ENCODE measurements at places on chromosomes 16 and 17.

GRCh38 chr17:45223539-45224528 is 2.1 kb downstream of the FMNL1 start:
- H3K36me3 ChIP-seq, result peaks cover 37% of the 10 kb centered on the region
- H3K27ac ChIP-seq, result peak overlapping the region; percentile 97
- peaks cover 72% of the 10 kb centered on the region for H3K4me1 ChIP-seq
- peak overlapping the region; percentile 99 for H3K4me3 ChIP-seq
- no peaks in the 10 kb centered on the region for H3K27me3 ChIP-seq

DNA sequence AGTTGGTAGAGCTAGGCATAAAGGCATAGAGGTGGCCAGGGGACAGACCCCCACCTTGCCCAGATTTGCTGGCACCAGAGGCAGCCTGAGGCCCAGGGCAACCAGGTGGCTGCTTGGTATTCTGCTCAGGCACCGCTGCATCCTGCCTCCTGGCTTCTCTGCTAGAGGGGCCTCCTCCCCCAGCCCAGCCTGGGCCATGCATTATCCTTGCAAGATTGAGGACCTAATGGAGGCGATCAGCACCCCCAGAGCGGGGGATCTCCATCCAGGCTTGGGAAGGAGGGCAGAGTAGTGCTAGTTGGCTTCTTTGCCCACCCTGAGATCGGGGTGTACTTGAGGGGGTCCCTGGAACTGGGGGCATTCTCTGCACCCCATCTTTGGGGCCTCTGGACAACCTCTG is 23.8 kb downstream of the CDK5RAP3 start:
- no peak overlapping the region for H3K4me3 ChIP-seq
- peaks cover 4% of the 10 kb centered on the region for H3K27me3 ChIP-seq
- no peak for DNase-seq
- no peaks in the 10 kb centered on the region for H3K36me3 ChIP-seq

DNA sequence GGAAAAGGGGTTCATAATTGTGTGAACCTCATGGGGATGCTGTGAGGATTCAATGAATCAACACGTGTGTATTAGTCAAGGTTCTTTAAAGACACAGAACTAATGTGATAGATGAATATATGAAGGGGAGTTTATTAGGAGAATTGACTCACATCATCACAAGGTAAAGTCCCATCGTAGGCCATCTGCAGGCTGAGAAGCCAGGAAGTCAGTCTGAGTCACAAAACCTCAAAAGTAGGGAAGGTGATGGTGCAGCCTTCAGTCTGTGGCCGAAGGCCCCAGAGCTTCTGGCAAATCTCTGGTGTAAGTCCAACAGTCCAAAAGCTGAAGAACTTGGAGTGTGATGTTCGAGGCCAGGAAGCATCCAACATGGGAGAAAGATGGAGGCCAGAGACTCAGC is 413.4 kb downstream of the CDH13 start:
- H3K4me1 ChIP-seq, result no peaks in the 10 kb centered on the region
- no peak overlapping the region for H3K4me3 ChIP-seq
- H3K27me3 ChIP-seq, result no peaks in the 10 kb centered on the region
- no peak for DNase-seq
- H3K27ac ChIP-seq, result no peak overlapping the region

- peaks cover under 1% of the 10 kb centered on the region for H3K36me3 ChIP-seq
- H3K27me3 ChIP-seq, result peaks cover 10% of the 10 kb centered on the region
- no peak overlapping the region for H3K4me3 ChIP-seq
Measured at GRCh38 chr17:67821871-67822367, 3.4 kb upstream of the BPTF start.

DNA sequence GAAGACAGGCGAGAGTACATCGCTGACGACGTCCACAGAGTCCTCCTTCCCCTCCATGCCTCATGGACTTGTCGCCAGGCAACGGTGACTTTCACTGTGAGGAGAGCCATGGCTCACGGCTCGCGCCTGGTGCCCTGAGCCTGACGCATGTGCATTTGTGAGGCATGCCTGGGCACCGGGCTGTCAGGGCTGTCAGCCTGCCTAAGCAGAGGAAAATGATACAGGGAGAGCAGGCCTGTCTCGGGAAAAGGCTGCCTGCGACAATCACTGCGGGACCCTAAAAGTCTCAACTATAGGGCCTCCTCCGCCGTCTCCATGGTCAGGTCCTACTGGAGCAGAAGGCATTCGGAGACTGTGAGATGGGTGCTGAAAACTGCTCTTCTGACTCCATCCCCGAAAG is 135.5 kb upstream of the WSB1 start:
- no peaks in the 10 kb centered on the region for H3K36me3 ChIP-seq
- DNase-seq, result no peak
- no peak overlapping the region for H3K4me3 ChIP-seq
- no peak overlapping the region for H3K27ac ChIP-seq
- no peaks in the 10 kb centered on the region for H3K4me1 ChIP-seq

DNA sequence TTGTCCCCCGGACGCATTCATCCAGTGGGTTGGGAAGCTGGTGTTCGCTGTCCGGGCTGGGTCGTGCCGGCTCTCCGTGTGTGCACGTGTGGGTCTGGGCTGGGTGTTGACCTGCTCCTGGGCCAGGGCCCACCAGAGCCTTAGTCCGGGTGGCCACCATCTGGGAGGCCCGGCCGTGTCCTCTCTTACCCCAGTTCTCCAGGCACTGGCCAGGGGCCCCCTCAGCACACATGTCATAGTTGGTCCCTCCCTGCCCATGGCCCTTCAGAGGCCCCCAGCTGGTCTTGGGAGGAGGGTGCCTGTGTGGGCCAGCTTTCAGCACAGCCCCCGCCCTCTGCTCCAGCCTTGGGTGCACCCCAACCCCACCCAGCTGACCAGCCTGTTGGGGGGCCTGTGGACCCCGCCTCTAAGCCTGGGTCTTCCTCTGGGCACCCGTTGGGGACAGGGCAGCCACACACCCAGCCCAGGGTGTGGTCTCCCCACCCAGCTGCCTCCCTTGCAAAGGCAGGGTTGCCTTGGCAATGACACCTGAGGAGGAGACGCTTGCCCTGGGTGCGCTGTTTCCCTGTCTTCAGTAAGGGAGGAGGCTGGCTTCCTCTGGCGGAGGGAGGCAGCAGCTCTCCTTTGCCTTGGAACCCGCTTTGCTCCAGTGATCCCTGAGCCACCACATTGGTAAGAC is 77.4 kb downstream of the JPH3 start:
- no peaks in the 10 kb centered on the region for H3K36me3 ChIP-seq
- no peak overlapping the region for H3K27ac ChIP-seq
- peaks cover 12% of the 10 kb centered on the region for H3K4me1 ChIP-seq

DNA sequence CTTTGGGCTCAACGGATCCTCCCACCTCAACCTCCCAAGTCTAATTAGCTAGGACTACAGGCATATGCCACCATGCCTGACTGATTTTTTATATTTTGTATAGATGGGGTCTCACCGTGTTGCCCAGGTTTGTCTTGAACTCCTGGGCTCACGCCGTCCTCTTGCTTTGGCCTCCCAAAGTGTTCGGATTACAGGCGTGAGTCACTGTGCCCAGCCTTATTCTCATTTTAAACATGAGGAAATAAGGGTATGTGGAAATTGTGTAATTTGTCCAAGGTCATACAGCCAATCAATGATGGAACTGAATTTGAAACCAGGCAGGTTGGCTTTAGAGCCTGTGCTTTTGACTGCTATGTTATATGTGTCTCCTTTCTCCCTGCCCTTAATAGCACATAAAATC is 27.4 kb upstream of the AQP8 start:
- no peak overlapping the region for H3K27ac ChIP-seq
- no peaks in the 10 kb centered on the region for H3K36me3 ChIP-seq
- no peak for DNase-seq
- H3K27me3 ChIP-seq, result no peaks in the 10 kb centered on the region
- no peak overlapping the region for H3K4me3 ChIP-seq

- peaks cover 30% of the 10 kb centered on the region for H3K4me1 ChIP-seq
- no peak overlapping the region for H3K27ac ChIP-seq
- peaks cover 50% of the 10 kb centered on the region for H3K27me3 ChIP-seq
- no peak overlapping the region for H3K4me3 ChIP-seq
- H3K36me3 ChIP-seq, result no peaks in the 10 kb centered on the region
Measured at GRCh38 chr17:58245428-58246103, 7.2 kb downstream of the LPO start.

DNA sequence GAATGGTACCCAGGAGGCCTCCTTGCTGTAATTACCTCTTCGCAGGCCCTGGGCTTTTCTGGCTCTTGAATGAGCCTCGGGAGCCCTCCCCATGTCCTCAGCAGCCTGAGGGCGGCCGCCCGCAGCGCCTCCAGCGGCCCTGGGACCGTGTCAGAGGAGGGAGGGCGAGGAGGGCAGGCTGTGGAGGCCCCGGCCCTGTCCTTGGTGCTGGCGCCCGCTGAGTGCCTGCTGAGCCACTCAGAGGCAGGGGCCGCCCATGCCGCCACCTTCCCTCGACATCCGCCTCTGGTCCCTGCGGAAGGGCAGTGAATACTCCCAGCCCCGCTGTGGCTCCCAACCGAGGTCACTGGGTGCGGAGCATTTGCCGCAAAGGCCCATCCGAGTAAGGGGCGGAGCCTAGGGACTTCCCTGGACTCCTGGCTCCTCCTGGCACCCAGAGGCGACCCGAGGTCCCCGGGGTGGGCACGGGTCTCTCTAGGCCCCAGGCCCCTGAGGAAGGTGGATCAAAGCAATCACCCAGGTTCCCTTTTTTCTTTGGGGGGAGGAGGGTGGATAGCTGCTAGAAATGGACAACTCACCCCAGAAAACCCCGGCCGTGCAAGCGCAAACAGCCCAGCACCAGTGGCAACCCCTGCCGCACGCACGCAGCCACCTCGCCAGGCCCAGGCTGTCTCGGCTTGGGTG is 2.8 kb downstream of the RBFOX3 start:
- DNase-seq, result peak; percentile 22
- H3K27ac ChIP-seq, result no peak overlapping the region
- peaks cover 38% of the 10 kb centered on the region for H3K27me3 ChIP-seq
- no peaks in the 10 kb centered on the region for H3K36me3 ChIP-seq
- H3K4me3 ChIP-seq, result no peak overlapping the region

GRCh38 chr17:60573236-60574051 is 26.5 kb upstream of the PPM1D start:
- H3K27me3 ChIP-seq, result no peaks in the 10 kb centered on the region
- no peaks in the 10 kb centered on the region for H3K36me3 ChIP-seq
- H3K4me1 ChIP-seq, result peaks cover 5% of the 10 kb centered on the region
- DNase-seq, result no peak
- no peak overlapping the region for H3K4me3 ChIP-seq

DNA sequence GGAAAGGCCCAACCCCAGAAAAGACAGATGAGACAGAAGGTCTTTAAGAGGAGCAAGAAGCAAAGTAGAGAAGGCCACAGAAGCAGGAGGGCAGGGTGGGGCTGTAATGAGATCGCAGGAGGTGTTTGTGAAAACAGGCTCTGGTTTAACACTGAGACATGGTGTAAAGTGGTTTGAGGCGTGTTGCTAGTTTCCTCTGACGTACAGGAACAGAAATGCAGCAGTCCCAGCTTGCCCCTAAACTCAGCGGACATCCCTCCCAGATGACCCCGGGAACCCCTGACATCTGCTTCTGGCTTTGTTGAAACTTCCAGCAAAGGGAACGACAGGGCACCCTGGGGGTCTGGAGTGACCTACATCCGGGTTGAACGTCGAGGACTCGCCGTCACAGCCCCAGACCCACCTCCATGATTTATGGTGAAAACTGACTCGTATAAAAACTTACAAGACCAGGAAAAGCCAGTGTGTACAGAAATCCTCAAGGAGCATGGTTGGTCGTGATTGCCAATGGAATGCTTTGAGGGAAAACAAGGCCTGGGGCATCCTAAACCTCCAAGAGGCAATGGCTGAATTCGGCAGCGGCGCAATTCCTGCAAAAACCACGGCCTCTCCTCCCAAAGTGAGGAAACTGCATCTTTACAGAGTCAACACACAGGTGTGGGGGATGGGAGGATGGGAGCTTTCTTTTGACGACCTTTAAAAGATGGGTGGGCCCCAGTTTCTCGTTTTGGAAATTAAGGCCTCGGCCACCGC is 25.8 kb downstream of the LITAF start:
- H3K4me3 ChIP-seq, result peak overlapping the region; percentile 76
- peak; percentile 53 for DNase-seq
- peaks cover 87% of the 10 kb centered on the region for H3K4me1 ChIP-seq
- H3K27me3 ChIP-seq, result no peaks in the 10 kb centered on the region
- H3K27ac ChIP-seq, result peak overlapping the region; percentile 87

DNA sequence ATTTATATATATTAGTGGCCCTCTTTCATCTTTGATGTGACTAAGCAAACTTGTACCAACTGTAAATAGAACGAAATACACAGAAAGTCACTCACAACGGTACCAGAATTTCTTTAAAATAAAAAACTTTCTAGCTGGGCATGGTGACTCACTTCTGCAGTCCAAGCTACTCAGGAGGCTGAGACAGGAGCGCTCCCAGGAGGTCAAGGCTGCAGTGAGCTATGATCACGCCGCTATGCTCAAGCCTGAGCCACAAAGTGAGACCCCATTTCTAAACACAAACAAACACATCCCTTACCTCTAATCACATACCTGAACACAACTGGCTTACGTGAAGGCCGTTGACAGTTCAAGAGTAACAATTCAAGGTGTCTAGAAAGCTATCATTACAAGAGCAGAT is 29.7 kb downstream of the STAT5B start:
- peak overlapping the region; percentile 30 for H3K4me3 ChIP-seq
- no peak for DNase-seq
- peak overlapping the region; percentile 98 for H3K27ac ChIP-seq
- peaks cover 5% of the 10 kb centered on the region for H3K36me3 ChIP-seq

DNA sequence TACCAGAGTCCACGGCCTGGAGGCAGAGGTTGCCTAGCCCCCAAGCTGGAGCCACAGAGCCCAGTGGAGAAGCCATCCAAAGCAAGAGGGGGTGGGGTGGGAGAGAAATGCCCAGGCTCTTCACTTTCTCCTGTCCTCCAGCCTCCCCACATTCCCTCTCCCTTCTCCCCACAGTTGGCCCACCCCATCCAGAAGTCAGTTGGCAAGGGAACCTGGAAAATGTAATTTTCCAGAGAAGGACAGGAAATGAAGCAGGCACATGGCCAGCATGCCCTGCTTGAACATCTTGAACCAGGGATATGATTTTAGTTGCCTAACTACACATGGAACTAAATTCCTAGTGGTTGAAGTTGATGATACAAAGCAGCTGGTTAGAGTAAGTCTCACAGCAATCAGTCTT is 73.3 kb upstream of the IRX6 start:
- no peak for DNase-seq
- no peaks in the 10 kb centered on the region for H3K36me3 ChIP-seq
- peaks cover 5% of the 10 kb centered on the region for H3K27me3 ChIP-seq
- H3K4me1 ChIP-seq, result no peaks in the 10 kb centered on the region
- no peak overlapping the region for H3K27ac ChIP-seq

GRCh38 chr16:17331071-17331607 is 139.6 kb downstream of the XYLT1 start:
- H3K27me3 ChIP-seq, result no peaks in the 10 kb centered on the region
- H3K27ac ChIP-seq, result no peak overlapping the region
- H3K4me3 ChIP-seq, result no peak overlapping the region
- H3K4me1 ChIP-seq, result peaks cover 2% of the 10 kb centered on the region

GRCh38 chr17:77440560-77440981 is 299.8 kb downstream of the SEC14L1 start:
- peak overlapping the region; percentile 68 for H3K4me3 ChIP-seq
- no peaks in the 10 kb centered on the region for H3K36me3 ChIP-seq
- DNase-seq, result no peak
- no peaks in the 10 kb centered on the region for H3K27me3 ChIP-seq

- no peak overlapping the region for H3K4me3 ChIP-seq
- no peak for DNase-seq
- peaks cover 18% of the 10 kb centered on the region for H3K27me3 ChIP-seq
- no peak overlapping the region for H3K27ac ChIP-seq
- H3K36me3 ChIP-seq, result no peaks in the 10 kb centered on the region
Measured at GRCh38 chr16:50550035-50550434, 1.8 kb downstream of the NKD1 start.

All from activated naive CD8-positive, alpha-beta T cell treated with anti-CD3 and anti-CD28 coated beads, Interleukin-2, amount 50 U/mL, for 24 hours (primary cell).